ENCODE measurements at places on chromosomes 1 and 21.

DNA sequence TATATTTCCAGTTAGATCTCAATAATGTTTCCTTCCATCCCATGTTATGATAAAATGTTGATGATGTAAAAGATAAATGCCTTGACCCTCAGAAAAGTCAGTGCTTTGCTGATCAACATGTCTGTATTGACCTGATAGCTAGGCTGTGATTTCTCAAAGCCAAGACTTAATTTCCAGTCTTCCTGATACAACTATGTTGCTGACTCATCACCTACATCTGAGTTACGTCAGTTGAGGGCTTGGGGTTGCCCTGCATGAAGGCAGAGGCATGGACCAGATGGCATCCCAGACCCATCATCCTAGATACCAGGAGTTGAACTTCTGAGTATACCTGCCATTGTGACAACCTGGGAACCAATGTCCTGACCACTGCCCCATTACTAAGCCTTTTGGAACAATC, 4.8 kb downstream of the LCE1D start:
- no peak for DNase-seq

GRCh38 chr1:46302641-46303037, 777 bp downstream of the LRRC41 start:
- no peak for DNase-seq

- no peak for DNase-seq
Observed at GRCh38 chr1:222994511-222995235, 148.4 kb downstream of the TLR5 start.

DNA sequence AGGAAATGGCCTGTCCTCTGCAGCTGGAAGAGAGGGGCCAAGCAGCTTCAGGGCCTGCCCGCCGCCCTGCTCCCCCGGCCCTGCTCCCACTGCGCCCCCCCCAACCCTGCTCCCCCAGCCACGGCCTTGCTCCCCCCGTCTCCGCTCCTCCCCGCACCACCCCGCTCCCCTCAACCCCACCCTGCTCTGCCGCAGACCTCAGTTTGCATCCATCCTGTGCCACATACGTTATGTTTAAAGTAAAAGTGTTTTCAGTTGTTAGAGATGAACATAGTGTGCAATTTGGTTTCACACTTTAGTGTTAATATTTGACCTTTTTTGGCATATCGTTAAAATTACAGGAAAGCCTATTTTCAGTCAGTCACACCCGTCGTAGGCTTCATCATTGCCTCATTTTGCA, 34.1 kb upstream of the DIP2A start:
- no peak for DNase-seq

DNA sequence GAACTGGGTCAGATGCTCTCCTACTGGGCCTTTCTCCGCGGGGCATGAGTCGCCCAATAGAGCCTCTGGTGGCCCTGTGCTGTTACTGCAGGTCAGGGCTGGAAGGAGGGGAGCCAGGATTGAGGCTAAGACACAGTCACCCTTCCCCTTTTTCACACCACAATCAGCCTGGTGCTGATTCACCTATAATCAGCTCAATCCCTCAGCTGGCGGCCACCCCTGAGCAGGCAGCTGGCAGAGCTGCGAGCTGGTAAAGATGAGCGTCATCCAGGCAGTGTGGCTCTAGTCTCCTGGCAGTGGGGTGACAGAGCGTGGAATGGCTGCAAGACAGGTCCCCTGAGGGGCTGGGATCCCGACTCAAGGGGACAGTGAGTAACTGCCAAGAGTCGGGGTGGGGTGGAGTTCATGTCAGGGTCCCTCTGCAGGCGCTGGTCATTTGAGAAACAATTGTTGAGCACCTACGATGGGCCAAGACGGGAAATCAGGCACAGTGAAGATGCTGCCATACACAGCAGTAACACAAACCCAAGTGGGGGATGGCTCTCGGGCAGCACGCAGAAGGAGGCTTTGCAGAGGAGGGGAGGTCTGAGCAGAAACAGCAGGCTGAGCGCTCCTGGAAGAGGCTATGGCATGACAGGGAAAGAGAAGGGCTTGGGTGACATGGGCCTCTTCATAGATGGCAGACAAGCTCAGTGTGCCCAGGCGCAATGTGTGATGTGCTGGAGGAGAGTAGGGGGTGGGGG, 21.8 kb downstream of the ATF3 start:
- peak; percentile 80 for DNase-seq

GRCh38 chr1:94440088-94440487, 21.9 kb downstream of the ABCD3 start:
- no peak for DNase-seq

GRCh38 chr1:113552244-113552643, 161.9 kb downstream of the MAGI3 start:
- DNase-seq = no peak

DNA sequence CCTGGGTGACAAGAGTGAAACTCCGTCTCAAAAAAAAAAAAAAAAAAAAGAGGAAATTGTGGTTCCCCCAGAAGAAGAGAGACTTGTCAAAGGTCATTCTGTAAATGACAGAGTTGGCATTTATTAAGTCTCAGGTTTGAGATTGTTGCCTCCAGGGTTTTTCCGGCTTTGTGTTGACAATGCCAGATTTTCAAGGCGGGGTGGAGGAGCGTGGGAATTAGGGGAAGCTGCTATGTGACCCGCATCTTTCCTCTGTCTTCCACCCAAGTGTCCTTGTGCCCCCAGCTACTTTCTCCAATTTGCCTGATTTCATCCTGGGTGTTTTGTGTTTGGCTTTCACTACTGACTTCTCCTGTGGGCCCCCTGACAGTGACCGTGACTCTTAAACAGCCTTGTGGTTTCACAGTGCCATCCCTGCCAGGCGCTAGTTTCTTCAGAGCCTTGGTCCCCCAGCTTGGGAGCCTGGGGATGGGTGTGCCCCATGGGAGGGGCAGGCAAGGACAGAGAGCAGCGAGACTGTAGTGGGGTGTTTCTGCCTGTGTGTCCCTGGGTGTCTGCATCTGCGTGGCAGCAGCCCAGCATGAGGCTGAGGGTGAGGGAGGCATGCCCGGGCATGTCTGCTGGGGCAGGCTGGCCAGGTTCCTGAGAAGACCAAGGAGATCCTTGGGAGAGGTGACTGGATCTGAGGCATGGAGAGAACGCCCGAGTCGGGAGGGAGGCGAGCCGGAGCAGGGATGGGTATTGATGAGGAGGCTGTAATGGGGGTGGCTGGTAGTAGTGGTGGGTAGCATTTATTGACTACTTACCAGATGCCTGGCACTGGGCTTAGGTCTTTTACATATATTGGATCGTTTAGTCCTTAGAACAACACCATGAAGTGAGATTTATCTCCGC, 46.3 kb downstream of the IER5 start:
- peak; percentile 60 for DNase-seq

- no peak for DNase-seq
Observed at GRCh38 chr1:17696417-17697301, 58.5 kb upstream of the ACTL8 start.

- no peak for DNase-seq
Observed at GRCh38 chr21:28758042-28758882, 234.4 kb downstream of the LTN1 start.

DNA sequence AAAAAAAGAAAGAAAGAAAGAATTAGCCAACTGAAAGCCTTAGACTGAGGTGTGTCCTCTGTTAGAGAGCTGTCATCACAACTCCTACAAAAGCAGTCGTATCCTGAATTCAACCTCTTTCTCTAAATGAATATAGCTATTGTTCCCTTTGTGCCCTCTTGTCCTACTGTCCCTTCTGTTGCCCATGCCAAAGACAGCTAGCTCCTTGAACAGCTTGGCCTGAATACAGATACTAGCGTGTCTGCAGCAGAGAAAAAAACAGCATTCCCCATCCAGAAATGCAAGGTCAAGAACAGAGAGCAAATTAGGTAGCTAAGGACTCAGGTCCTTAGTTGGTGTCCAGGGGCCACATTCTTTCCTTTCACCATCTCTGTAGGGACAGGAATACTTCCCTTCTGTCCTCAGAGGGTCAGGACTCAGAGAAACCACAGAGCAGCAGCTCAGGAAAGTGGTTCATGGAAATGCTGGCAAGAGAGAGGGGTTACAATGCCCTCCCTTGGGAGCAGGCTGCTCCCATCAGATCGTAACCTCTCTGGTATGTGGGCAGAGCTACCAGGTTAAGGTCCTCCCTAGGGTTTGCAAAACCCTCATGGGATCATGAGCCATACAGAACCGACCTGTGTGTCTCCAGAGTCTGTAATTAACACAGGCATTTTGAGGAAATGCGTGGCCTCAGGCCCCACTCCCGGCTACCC, 1.8 kb upstream of the ZBTB48 start:
- no peak for DNase-seq

DNA sequence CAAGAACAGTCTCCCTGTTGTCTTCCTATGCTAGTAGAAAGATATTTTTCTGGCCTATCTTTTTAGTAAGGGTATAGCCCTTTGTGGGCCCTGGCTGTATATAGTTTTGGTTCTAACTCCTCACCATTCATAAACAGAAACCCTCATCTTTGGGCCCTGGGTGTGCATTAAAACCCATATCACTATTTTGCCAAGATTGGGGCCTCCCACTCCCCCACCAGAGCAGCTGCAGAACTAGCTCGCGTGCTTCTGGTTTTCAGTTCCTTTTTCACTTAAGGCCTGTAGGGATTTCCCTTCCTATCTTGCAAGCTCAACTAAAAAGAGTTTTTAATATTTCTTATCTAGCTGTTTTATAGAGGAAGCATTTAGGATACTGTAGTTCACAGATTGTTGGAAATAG, 106.4 kb downstream of the RGL1 start:
- DNase-seq = no peak

DNA sequence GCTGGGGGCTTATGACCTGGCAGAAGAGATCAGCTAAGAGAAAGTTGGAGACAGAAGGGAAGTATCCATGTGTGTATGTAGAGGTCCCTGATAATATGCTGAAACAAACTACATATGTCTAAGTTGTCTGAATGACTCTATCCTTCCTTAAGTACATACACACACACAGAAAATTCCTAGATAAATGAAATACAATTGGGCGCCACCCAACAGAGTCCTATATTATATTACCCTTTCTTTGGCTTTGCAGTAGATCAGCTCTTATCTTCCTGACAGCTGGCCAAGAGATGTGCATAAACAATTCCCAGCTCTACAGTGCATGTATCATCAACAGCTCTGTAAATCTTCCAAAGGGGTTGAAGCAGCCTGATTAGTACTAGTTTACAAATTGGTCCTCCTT, 40.1 kb downstream of the SORT1 start:
- DNase-seq = no peak

DNA sequence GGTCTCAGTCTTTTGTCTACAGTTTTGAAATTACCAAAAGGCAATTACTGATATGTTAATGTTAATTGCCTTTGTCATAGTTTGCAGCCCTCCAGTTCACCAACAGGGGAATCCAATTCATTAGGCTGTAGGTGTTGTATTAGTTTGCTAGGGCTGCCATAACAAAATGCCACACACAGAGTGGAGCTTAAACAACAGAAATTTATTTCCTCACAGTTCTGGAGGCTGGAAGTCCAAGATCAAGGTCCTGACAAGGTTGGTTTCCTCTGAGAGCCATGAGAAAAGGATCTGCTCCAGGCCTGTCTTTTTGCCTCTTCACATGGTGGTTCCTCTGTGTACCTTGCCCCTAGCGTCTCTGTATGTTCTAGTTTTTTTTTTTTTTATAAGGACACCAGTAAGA, 1.3 kb downstream of the RTCA start:
- no peak for DNase-seq

DNA sequence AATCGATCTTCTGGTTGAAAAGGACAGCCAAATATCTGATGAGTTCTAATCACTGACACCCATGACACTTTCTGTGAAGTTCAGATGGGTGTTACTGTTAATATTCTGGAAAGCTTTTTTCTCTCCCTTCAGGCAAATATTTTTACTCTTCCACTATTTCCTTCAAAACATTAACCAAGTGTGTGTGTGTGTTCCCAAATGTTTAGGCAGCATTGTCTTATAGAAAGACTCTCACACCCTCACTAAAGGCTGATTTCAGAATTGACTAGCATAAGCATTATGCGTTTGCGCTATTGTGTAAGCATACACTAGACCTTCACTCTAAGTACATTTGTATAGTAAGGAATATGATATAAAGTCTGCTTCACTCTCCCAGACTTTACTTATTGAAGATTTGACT, 24.7 kb downstream of the WARS2 start:
- DNase-seq = no peak

DNA sequence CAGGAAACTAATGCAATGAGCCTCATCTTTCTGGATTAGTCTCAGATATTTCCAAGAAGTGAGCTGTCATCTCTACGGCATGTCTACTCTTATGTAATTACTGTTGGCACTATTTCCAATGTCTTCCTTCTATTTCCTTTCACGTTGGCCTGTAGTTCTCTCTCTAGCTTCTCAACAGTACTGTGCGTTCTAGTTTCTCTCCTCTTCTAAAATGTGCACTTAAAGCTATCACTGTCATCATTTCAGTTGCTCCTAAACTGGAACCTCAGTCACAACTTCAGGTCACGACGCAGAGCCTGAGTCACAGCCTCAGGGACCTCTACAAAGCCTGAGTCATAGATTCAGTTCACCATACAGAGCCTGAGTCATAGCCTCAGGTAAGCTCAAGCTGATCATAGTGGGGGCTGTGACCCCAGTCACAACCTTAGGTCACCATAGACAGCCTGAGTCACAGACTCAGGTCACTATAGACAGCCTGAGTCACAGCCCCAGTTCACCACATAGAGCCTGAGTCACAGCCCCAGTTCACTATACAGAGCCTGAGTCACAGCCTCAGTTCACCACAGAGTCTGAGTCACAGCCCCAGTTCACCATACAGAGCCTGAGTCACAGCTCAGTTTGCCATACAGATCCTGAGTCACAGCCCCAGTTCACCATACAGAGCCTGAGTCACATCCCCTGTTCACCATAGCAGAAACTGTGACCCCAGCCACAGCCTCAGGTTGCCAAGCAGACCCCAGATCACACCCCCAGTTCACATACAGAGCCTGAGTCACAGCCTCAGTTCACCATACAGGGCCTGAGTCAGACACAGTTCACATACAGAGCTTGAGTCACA, 13.0 kb downstream of the WNT9A start:
- peak; percentile 75 for DNase-seq

DNA sequence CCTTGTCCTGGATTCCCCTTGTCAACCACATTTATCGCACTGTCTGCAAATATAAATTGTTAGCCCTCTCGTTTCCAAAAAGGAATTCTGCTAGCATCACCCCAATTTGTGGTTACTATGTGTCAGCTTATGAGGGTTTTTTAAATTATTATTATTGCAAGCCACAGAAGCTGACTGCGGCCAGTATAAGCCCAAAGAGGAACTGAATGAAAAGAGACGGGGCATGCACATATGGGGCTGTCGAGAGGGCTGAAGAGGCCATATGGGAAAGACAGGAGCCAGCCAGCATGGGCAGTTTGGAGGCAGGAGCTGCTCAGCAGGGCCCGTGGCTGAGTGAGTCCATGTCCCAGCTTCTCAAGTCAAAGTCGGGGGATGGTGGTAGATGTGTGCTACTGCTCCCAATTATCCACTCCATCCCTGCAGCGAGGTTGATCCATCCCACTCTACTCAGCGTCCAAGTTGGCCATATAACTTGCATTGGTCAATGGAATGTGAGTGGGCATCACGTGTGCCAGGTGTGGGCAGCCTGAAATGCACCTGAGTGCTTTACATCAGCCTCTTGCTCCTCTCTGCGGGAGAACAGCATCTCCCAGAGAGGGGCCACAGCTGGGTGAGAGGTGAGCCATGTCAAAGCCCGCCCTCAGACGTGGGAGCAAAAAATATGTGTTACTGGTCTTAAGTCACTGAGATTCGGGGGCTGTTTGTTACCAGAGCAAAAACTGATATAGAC, 37.6 kb upstream of the LDLRAP1 start:
- DNase-seq = no peak

All from activated T-cell treated with anti-CD3 and anti-CD28 coated beads, Interleukin-2, amount 50 U/mL, for 48 hours (primary cell).